NCI-H524 treated with DMSO at 0.1 percent for 48 hours (cell line): ENCODE measurements at places on chromosomes 7 and 10.

DNA sequence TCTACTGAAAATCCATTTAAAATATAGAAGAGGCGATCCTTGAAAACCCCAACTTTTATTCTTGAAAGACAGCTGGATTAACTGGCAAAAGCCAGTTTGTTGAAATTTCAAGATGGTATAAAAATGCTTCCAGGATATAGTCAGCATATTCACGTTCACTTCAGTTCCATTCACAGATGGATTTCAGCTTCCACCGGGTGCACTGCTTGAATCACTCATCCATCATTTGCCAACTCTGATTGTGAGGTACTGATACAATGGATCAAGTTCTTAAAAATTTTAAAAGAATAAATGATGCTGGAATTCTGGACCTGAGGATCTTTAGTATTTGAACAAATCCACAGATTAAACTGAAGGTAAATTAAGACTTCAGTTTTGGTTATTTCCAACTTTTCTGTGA is 2.4 kb downstream of the PURB start:
- no peak for DNase-seq

- no peak for DNase-seq
Observed at GRCh38 chr7:8176370-8177081, 85.4 kb downstream of the ICA1 start.

DNA sequence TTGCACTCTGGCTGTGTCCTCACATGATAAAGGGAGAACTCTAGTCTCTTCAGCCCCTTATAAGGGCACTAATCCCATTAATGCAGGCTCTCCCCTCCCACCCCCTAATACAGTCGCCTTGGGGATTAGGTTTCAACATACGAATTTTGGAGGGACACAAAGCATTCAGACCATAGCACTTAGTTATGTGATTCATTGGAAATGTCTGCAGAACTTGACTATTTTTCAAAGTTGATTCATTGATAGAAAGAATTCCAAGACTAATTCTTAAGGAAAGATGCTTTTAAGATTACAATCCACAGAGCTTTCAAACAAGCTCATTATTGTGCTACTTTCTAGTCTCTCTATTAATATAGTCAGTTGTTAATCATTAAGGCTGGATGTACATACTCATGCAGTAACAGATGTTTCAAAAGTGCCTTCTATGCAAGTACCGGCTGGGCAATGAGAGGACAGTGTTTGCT is 85.3 kb upstream of the RPA3 start:
- DNase-seq: peak; percentile 87

GRCh38 chr10:82813856-82814255 is 938.9 kb downstream of the NRG3 start:
- DNase-seq: no peak

GRCh38 chr7:120933475-120933874 is 17.1 kb upstream of the ING3 start:
- DNase-seq: no peak

GRCh38 chr7:16838386-16838785 is 33.6 kb upstream of the AGR2 start:
- DNase-seq: no peak

GRCh38 chr10:118827053-118827452 is 72.3 kb upstream of the CACUL1 start:
- no peak for DNase-seq

GRCh38 chr7:66505531-66506451 is 122.9 kb upstream of the KCTD7 start:
- DNase-seq: peak; percentile 1

GRCh38 chr7:96982586-96982985 is 22.8 kb upstream of the DLX6 start:
- DNase-seq: no peak

GRCh38 chr7:147509035-147509501 is 1081.5 kb upstream of the C7orf33 start:
- no peak for DNase-seq

DNA sequence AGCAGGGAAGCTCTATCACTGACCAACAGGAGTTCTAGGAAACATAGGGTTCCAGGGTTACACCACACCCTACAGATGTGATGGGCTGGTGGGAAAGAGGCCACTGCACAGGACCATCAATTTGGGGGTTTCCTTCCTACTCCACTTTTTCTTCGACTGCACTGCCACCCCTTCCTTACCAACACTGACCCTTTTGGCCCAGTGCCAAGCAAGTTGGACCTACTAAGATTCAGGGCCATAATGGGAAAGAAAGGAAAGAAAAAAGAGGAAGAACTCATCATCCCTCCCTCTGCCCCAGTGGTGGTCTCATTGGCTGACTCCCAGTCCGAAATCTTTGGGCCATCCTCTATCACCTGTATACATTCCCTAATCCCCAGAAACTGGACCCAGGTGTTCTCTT is 6.1 kb upstream of the PLEKHS1 start:
- no peak for DNase-seq

GRCh38 chr7:106823631-106824030 is 41.5 kb upstream of the PIK3CG start:
- DNase-seq: no peak

GRCh38 chr7:133869556-133869955 is 257.6 kb upstream of the LRGUK start:
- DNase-seq: no peak

DNA sequence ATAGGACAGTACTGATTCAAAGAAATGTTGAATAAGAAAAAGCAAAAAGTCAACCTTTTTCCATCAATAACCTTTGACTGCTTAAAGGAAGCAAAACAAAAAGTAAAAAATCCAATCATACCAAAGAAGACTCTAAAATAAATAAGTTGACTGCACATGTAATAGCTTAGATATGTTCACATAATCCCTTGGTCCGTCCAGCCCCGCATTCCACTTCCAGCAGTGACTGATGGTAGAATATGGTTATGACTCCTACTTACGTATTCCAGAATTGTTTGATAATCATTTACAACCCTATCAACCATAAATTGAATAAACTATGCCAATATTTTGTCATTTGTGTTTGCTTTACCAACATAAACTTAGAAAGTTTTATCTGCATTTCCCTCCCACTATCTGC is 77.9 kb downstream of the CTNNA3 start:
- no peak for DNase-seq
